ENCODE measurements at places on chromosomes 5 and 9. TPM values are rescaled to one million over a fixed set of nuclear protein-coding genes. Genes with fewer than 3 reads are reported as not detected.

TGFBI gene
- 1,161 TPM for total RNA-seq

ATP10B gene
- not detected for total RNA-seq

ELAVL2 gene
- total RNA-seq = not detected

SPATA31A3 gene
- total RNA-seq = not detected

FAM151B gene
- total RNA-seq = 5.7 TPM

SLC6A3 gene
- not detected for total RNA-seq
